ENCODE measurements at places on chromosomes 12 and 14.

GRCh38 chr14:70821584-70822529, 12.5 kb upstream of the MAP3K9 start:
- no peak for DNase-seq

- no peak for DNase-seq
Observed at GRCh38 chr12:115938794-115939377, 338.6 kb downstream of the MED13L start.

GRCh38 chr14:69909826-69910550, 30.8 kb downstream of the SMOC1 start:
- no peak for DNase-seq

- DNase-seq, result no peak
Observed at GRCh38 chr12:132329720-132330548, 545 bp upstream of the GALNT9 start.

DNA sequence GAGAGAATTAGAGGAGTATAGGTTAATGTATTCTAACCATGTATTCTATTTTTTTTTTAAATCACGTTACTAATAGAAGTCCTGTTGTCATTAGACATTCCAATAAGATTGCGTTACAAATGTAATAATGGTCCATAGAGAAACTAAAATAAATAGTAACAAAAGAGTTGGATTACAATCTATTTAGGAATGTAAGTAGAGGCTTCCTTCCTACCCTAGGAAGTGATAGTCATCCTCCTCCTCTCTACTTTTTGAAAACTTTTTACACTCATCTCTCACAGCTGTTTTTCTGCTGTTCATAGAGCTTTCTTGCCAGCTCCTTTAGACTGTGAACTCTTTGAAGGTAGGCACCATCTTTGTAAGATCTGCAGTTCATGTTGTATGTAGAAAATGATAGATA, 23.6 kb downstream of the TRHDE start:
- no peak for DNase-seq

- no peak for DNase-seq
Observed at GRCh38 chr12:67357376-67358125, 88.4 kb downstream of the CAND1 start.

DNA sequence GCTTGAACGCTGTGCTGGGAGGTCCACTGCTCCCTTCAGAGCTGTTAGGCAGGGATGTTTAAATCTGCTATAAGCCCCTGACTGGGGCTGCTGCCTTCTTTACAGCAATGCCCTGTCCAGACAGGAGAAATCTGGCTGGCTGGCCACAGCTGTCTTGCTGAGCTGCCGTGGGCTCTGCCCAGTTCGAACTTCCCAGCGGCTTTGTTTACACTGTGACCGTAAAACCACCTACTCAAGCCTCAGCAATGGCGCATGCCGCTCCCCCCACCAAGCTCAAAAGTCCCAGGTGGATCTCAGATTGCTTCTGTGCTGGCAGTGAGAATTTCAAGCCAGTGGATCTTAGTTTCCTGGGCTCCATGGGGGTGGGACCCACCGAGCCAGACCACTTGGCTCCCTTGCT, 35.8 kb downstream of the CKAP4 start:
- no peak for DNase-seq

GRCh38 chr12:124018539-124018938, 45.5 kb downstream of the ZNF664 start:
- no peak for DNase-seq

- no peak for DNase-seq
Observed at GRCh38 chr14:73244541-73245290, 7.4 kb downstream of the PAPLN start.

DNA sequence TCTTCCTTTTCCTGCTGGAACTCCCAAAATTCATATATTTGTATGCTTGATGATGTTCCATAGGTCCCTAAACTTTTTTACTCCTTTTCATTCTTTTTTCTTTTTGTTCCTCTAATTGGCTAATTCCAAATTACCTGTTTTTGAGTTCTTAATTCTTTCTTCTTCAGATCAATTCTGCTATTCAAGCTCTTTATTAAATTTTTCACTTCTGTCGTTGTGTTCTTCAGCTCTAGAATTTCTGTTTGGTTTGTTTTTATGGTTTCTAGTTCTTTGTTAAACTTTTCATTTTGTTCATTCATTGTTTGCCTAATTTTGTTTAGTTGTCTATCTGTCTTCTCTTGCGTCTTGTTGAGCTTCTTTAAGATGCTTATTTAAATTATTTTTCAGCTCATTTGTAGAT, 154.8 kb downstream of the TPH2 start:
- DNase-seq, result no peak

- no peak for DNase-seq
Observed at GRCh38 chr12:28794211-28794610, 354.9 kb upstream of the FAR2 start.

DNA sequence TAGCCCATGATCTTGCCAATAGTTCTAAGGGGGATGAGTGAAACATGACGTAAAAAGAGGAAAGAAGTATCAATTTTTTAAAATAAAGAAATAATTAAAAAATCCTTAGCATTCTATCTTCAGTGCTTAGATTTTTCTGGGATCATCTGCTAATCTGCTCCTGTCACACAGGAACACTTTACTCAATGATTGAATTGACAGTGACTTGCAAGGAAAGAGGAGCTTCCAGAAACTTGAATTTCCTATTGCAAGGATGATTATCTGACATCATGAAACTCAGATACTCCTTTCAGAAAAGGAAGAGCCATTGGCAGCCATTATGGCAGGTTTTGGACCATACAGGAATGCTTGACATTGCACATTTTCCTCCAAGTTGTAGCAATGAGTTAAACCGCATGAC, 41.4 kb upstream of the PTPRO start:
- DNase-seq, result no peak

DNA sequence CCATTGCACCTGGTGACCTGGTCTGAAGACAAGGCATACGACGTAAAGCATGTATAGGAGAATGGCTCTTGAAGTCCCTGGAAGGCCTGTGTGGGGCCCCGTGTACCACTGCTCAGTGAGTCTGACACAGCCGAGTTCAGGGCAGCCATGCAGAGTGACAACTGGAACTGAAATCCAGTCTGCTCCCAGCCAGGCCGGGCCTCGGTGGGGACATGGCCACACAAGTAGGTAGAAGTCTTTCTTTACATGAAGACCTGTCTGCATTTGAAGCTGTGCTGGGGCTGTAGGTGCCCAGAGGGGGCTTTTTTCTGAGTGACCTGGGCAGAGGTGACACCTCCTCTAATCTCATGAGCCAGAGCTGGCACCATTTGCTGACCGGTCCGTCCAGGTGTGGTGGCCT, 35.7 kb downstream of the ADGRD1 start:
- no peak for DNase-seq

GRCh38 chr14:68439676-68440075, 353.2 kb downstream of the ZFP36L1 start:
- DNase-seq, result no peak

- no peak for DNase-seq
Observed at GRCh38 chr14:35332517-35333263, 40.5 kb downstream of the PSMA6 start.

GRCh38 chr12:51321882-51322281, 2.1 kb downstream of the BIN2 start:
- no peak for DNase-seq

DNA sequence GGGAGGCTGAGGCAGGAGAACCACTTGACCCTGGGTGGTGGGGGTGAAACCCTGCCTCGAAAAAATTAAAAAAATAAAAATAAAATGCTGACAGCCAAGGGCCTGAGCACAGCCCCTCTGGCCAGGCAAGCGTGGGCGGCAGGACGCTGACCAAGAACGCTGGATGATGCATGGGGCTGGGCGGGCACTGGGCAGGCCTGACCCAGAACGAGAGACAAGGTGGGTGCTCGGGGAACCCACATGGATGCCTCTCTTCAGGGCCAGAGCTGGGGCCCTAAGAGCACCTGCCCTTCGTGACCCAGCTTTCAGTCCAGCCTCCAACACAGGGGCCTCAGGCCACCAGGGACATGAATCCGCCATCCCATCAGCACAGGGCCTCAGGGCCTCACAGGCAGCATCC, 11.3 kb downstream of the GALNT9 start:
- DNase-seq, result no peak

Data from NCI-H1930 (cell line).